Right cardiac atrium (tissue), 5 donors: ENCODE measurements at places on chromosomes 1 and 21. TPM values are rescaled to one million over a fixed set of nuclear protein-coding genes. Genes with fewer than 3 reads are reported as not detected.
A peak's percentile ranks its signal among the peaks of the same experiment; 100 is the strongest.

Gene CXADR
- total RNA-seq: 21.7 TPM

Gene ABCD3
- 58.1 TPM for total RNA-seq

Gene GUCA2B
- total RNA-seq: not detected

Gene ECM1
- 46.8 TPM for total RNA-seq

Gene AVPR1B
- total RNA-seq: not detected

Gene ACTL8
- not detected for total RNA-seq

Gene ZSWIM5
- total RNA-seq: 1.8 TPM

Gene C1orf141
- total RNA-seq: not detected

- DNase-seq: no peak
Measured at GRCh38 chr1:94113589-94114226, 7.2 kb downstream of the ABCA4 start.

GRCh38 chr1:162003830-162004215 lies 19.8 kb downstream of the OLFML2B start:
- peak; percentile 67 for DNase-seq

DNA sequence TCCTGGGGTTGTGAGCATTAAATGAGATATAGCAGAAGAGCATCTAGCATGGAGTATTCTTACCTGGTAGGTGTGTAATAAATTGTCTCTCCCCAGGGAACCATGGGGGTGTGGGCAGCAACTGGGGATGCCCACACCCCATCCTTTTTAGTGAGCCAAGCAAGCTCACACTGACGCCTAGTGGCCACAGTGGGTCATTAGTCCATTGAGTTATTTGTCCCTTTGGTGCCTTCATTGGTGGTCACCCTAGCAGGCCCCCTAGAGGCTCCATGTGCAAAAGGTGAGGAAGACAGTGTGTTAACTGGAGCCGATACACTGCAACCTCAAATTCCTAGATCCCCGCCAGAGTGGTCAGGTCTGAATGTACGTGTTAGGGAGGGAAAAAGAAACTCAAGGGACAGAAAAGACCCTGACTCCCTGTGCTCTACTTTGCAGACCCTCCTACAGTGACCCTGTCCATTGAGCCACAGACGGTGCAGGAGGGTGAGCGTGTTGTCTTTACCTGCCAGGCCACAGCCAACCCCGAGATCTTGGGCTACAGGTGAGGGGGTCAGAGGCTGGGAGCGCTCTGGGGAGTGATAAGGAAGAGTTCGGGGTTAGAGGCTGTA lies 93.3 kb upstream of the CD1D start:
- DNase-seq: peak; percentile 63

DNA sequence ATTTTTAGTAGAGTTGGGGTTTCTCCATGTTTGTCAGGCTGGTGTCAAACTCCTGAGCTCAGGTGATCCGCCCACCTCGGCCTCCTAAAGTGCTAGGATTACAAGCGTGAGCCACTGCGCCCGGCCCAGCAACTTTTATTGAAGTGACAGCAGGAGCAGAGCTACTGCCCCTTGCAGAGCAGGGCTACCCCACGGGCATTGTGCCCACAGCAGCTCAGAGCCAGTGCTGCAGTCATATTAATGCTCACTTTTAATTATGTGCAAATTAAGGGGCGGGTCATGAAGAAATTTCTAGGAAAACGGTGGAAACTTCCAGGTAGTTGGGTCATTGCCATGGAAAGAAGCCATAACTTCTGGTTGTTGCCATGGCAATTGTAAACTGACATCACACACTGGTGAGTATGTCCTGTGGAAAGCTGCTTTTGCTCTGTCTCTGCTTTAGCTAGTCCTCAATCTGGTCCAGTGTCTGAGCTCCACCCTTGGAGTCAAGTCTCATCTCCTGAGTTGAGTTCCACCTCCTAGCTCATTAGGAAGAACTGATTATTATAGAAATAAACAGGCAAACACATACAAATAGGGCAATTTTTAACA lies 127.3 kb upstream of the ADGRL4 start:
- peak; percentile 49 for DNase-seq

GRCh38 chr1:84583648-84584047 lies 9.4 kb upstream of the CTBS start:
- DNase-seq: no peak

DNA sequence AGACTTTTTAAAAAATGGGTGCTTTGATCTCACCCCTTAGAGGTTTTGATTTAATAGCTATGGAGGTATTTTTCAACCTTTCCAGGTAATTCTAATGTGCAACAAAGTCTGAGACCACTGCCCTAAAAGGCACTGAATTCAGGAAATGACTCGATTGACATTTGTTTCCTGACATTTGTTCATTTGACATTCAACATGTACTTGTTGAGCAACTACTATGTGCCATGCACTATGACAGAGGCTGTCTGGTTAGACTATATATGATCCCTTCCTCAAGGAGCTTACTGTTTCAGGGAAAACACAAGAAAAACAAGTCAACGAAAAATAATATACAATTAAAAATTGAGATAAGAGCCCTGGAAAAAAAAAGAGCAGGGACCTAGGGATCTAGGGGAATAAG lies 25.6 kb upstream of the AVPR1B start:
- DNase-seq: no peak

- DNase-seq: no peak
Measured at GRCh38 chr1:214208460-214208859, 72.5 kb upstream of the SMYD2 start.

DNA sequence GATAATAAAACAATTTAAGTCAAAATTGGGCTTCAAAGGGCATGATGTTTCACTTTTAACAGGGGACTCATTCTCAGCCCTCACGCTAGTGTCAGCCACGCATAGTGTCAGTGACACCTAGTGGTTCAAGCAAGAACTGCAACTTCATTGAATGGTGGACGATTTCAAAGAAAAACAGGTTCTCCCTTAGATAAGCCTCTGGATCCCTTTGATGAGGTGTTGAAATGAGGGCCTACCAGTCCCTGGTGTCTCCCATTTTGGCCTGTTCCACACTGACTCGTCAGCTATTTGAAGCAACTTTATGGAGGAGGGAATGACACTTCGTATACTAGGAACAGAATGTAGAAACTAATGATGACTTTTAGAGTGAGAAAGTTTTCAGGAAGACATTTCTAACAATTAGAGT lies 56.2 kb downstream of the FCRL5 start:
- DNase-seq: no peak

DNA sequence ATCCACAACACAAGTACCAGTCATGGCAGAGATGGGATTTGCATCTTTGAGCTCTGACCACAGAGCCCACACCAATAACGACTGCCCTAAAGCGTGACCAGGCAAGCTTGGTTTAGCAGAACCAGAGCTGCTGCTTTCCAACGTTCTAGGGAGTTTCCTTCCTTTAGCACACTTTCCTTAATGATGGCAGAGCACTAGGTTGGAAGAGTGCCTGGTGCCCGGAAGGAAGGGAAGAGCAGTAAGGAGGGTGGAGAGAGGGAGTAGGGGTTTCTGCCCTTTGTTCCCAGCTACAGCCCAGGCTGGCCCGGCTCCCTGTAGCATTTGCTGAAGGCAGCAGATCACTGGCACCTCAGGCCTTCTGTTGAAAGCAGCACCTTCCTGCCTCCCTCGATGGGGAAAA lies 6.1 kb upstream of the EVA1C start:
- no peak for DNase-seq

DNA sequence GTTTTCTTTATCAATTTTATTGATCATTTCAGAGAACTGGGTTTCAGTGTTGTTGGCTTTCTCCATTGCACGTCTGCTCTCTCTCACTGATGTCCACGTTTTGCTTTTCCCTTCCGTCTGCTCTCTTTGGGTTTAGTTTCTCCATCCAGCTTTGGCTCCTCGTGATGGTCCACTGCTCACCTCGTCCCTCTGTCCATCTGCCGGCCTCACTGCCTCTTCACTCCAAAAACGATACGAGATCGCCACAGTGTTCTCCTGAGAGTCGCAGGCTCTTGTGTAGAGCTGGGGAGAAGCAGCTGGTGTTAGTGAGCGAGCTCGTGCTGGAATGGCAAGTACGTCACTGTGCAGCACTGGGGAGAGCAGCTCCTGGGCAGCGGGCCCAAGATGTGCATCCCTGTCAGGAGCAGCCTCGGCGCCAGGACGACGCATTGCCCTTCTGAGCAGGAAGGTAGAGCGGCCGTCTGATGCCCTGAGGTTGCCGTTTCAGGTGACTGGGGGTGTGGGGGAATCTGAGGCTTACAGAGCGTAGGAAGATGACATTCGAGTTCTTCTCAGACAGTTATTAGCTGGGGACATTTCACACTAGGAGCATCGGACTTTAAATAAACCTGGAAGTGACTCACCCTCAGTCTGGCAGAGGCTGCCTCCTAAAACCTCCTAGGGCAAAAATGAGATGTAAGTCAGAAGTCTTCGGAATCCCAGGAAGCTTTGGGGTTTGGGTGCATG lies 31.4 kb upstream of the PCBP3 start:
- no peak for DNase-seq

DNA sequence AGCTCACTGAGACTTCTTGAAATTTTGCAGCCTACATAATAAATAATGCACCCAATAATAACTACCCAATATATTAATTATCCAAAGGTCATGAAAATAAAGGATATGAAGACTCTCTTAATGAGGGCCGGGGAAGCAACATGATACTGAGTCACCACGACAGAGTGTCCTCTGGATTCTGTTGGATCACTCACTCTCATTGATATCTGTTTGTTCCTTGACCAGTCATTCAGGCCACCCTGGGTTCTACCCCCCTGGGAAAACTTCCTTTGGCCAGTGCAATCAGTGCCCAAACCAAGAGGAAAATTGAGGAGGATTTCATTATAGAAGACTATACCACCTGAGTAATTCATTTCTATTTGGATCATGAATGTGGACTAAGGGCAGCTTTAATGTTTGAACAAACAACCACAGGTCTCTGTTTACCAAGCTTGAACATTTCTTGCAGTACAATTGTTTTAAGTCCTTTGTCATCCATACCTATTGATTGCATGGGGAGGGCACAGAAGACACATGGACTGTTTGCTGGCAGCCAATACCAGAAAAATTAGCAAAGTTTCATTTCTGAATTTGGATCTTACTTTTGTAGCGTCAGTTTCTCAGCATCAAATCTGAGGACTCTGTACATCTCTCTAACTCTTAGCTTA lies 137.2 kb upstream of the FGGY start:
- no peak for DNase-seq

DNA sequence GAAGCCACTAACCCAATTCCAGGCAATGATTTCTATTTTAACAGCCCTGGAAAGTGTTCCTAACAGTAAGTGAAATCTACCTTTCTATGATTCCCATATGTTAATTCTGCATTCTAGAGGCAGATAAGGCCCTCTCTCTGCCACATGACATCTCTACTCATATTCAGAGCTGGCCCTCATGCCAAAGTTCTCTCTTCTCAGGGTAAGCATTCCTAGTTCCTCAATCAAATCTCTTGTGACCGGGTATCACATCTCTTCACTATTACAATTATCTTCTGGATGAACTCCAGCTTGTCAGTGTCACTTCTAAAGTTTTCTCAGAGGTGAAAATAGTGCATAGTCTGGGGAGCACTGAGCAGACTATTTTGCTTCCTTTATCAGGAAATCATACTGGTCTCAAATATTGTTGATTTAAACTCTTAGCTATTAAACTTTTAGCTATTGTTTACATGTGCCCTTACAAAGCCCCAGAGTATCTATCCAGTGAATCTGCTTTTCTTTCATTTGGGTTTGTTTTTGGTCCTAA lies 66.4 kb upstream of the TNFSF18 start:
- DNase-seq: no peak

DNA sequence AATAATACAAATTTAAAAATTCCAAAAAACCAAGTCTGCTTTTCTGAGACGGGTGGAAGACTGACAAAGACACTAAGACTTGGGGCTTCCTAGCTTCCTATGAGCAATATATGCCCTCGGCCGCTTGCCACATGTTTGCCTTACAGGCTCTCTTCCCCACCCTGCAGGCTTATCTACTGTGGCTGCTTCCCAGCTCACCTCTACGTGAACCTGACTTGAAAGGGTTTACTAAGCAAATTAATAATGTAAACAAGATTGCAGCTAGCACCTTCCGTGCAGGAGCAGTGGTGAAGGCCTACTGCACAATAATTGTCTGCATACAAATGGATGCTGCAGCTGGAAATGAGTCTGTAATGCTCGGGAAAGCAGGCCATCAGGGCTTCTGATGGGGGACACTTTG lies 152.9 kb upstream of the DAB1 start:
- DNase-seq: no peak

GRCh38 chr1:98496256-98496995 lies 165.1 kb upstream of the SNX7 start:
- no peak for DNase-seq

DNA sequence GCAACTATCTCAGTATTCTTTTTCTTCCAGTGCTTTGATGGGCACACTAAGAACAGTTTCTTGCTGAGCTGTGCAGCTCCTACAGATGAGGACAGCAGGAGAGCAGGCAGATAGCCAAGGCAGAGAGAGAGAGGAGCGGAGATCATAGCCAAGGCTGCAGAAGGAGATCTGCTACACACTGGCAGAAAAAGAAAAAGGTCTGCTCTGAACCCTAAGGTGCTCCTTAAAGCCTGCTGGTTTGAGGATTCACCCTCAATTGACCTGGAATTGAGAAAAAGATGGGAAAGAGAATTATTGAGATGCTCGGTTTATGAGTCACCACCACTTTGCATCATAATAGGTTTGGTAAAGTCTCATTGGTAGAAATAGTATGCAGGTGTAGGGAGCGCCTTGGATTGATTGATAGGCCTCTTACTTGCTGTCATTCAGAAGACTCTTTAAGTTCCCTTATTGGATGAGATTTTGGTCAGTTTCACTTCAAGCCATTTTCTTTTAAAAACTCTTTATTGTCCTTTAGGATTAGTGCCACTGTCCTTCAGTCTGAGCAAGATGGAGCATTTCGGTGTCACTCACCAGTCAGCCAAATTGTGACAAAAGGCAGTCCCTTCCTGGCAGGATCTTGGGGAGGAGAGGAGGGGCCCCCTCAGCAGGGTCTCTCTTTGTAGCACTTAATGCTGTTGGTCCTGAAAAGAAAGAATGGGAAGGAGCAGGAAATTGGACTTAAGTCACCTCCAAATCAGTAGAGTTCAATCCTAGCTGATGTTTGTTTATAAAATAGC lies 685.0 kb downstream of the ADGRL2 start:
- DNase-seq: peak; percentile 53

DNA sequence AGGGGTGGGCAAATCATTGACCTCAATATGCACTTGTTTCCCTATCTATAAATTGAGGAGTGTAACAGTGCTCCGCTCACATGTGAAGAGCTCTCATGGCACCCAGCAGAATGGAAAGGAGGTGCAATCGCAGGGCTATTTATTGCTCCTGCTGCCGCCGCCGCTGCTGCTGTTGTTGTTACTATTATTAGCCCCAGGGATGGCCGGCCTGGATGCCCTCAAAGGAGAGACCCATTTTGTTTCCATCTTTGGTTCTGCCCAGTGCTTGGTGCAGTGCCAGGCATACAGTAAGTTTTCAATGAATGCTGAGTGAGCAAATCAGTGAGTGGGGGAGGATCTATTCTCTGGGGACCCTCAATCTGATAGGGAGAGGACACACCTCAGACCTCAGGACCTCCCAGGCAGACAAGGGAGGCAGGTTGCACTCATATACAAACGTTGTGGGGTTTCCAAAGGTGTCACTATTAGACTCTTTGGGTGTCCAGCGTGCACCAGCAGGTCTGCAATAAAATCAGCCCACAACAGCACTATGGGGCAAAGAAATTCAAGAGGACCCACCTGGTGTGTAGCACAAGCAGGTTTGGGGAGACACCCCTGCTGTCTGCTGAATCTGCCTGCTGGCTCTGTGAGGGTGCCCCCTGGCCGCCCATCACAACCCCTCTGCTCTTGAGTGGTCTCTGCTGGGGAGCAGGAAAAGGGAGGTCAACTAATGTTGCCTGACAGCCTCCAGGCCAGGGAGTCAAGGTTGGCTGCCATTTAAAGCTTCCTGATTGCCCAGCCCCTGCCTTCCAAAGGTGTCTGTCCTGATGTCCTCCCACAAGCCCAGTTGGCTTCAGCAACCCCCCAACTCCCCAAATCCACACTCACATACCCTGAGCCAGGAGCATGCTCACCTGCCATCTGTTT lies 136.3 kb downstream of the ACTL8 start:
- DNase-seq: peak; percentile 81

- DNase-seq: no peak
Measured at GRCh38 chr21:40847951-40848350, 993 bp upstream of the DSCAM start.
